Metanephros (tissue), 2 donors: ENCODE measurements at places on chromosomes 5 and 9. TPM values are rescaled to one million over a fixed set of nuclear protein-coding genes. Genes with fewer than 3 reads are reported as not detected.

The RAB3C gene
- total RNA-seq: 0.58 TPM

The ASB6 gene
- total RNA-seq: 17.9 TPM

The GMCL2 gene
- not detected for total RNA-seq

The PCDHGA7 gene
- 8.0 TPM for total RNA-seq

The PKN3 gene
- 6.1 TPM for total RNA-seq

The PCDHGA8 gene
- 6.2 TPM for total RNA-seq

The DOLPP1 gene
- 13.5 TPM for total RNA-seq

The PCDHAC2 gene
- 5.8 TPM for total RNA-seq

The CDH18 gene
- total RNA-seq: 2.6 TPM

The GLDC gene
- 13.4 TPM for total RNA-seq

The ZNF366 gene
- 4.4 TPM for total RNA-seq

The ELAVL2 gene
- total RNA-seq: 2.0 TPM

The CEL gene
- 4.4 TPM for total RNA-seq

The CENPH gene
- 10.2 TPM for total RNA-seq

The ACOT12 gene
- total RNA-seq: 1.3 TPM

The PCDHGB4 gene
- total RNA-seq: 14.1 TPM

The CARD19 gene
- total RNA-seq: 38.4 TPM

The HSPB3 gene
- total RNA-seq: 17.4 TPM

The CFAP157 gene
- total RNA-seq: 1.5 TPM

The PCDHB16 gene
- 7.8 TPM for total RNA-seq

The PCDHA1 gene
- 0.12 TPM for total RNA-seq

The PHAX gene
- total RNA-seq: 29.0 TPM

The LTC4S gene
- 1.5 TPM for total RNA-seq

The ANKRD18B gene
- 1.6 TPM for total RNA-seq

The SUSD3 gene
- total RNA-seq: 15.6 TPM

The FOXD4L3 gene
- total RNA-seq: not detected

The QRFP gene
- not detected for total RNA-seq

The MORN5 gene
- total RNA-seq: 1.6 TPM

The LHFPL2 gene
- 62.5 TPM for total RNA-seq

The SLC6A18 gene
- total RNA-seq: 0.70 TPM

The SPINK13 gene
- not detected for total RNA-seq

The CYLC2 gene
- total RNA-seq: not detected

The C1QTNF2 gene
- total RNA-seq: 4.6 TPM

The RETREG1 gene
- 41.3 TPM for total RNA-seq

The WDR38 gene
- not detected for total RNA-seq

The TAF11L10 gene
- not detected for total RNA-seq

The SLC4A9 gene
- total RNA-seq: 21.8 TPM

The CDX1 gene
- 0.18 TPM for total RNA-seq

The ADRA1B gene
- 1.5 TPM for total RNA-seq

The CORO2A gene
- 1.4 TPM for total RNA-seq

The IL4 gene
- total RNA-seq: not detected

The STPG3 gene
- not detected for total RNA-seq

The FIBCD1 gene
- total RNA-seq: 0.29 TPM

The DAPK1 gene
- total RNA-seq: 80.8 TPM

The PDE8B gene
- total RNA-seq: 5.1 TPM

The CAAP1 gene
- 20.6 TPM for total RNA-seq

The KCTD16 gene
- total RNA-seq: 2.8 TPM
